Aorta (tissue), 5 donors: ENCODE measurements at places on chromosomes 4 and X.

- H3K4me3 ChIP-seq: no peak overlapping the region
- no peak for DNase-seq
- no peak overlapping the region for H3K27ac ChIP-seq
- no peaks in the 10 kb centered on the region for H3K36me3 ChIP-seq
- H3K4me1 ChIP-seq: no peaks in the 10 kb centered on the region
Measured at GRCh38 chr4:181264893-181265292, 978.3 kb upstream of the TENM3 start.

DNA sequence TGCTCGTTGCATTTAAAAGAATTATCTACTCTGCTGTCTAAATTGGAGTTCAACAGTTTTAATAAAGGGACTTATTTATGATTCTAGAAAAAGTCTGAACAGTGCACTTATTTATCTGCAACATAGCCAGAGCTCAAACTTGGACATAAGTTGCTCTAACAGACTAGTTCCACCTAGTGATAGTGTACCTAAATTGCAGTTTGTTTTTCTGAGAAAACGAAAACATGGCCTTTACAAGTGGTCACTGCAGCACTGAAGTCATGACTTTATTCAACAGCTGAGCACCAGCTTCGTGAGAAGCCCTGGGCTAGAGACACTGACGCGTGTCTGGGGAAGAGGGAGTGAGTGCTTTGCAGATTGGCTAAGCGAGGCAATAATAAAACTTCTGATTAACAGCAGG is 77.3 kb upstream of the IGSF1 start:
- H3K36me3 ChIP-seq: no peaks in the 10 kb centered on the region
- no peak overlapping the region for H3K4me3 ChIP-seq
- DNase-seq: no peak
- H3K27ac ChIP-seq: no peak overlapping the region

GRCh38 chr4:52987392-52988056 is 125.4 kb downstream of the RASL11B start:
- no peaks in the 10 kb centered on the region for H3K4me1 ChIP-seq
- no peak for DNase-seq
- H3K27ac ChIP-seq: no peak overlapping the region
- no peaks in the 10 kb centered on the region for H3K36me3 ChIP-seq

DNA sequence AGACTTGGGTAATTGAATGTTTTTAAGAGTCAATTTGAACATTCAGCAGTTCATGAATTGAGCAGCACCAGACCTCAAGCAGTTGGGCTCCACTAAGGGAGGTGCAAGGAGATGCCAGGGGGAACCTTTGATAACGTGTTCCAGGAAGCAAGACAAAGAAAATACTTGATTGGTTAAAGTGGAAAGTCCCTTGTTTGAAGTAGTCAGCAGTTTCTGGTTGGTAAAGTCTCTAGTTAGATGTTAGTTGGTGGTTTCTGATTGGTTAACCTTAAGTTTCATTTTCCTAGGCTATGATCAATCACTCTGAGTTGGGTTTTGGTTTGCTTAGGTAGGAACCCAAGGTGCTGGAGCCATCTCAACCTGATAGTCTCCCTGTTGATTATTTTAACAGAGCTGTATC is 4.0 kb downstream of the HERC6 start:
- H3K4me3 ChIP-seq: no peak overlapping the region
- DNase-seq: no peak
- no peaks in the 10 kb centered on the region for H3K27me3 ChIP-seq
- H3K36me3 ChIP-seq: no peaks in the 10 kb centered on the region
- H3K27ac ChIP-seq: no peak overlapping the region

DNA sequence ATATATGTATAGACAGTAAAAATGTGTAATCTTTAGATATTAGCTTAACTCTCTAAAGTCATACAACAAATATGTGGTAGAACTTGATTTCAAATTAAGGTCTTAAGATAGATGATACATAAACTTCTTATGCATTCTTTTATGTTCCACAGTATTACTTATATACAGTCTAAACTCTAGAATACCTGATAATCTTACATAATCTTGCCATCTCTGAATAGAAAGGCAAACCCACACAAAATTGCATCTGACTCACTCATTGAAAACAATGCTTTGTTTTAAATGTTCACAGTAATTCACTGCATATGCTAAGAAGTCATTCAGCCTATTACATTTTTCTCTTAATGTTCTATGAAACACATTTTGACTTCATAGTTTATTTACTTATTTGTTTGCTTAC is 10.1 kb downstream of the SULT1B1 start:
- H3K4me3 ChIP-seq: no peak overlapping the region
- no peaks in the 10 kb centered on the region for H3K36me3 ChIP-seq
- H3K4me1 ChIP-seq: no peaks in the 10 kb centered on the region
- H3K27ac ChIP-seq: no peak overlapping the region
- H3K27me3 ChIP-seq: no peaks in the 10 kb centered on the region

DNA sequence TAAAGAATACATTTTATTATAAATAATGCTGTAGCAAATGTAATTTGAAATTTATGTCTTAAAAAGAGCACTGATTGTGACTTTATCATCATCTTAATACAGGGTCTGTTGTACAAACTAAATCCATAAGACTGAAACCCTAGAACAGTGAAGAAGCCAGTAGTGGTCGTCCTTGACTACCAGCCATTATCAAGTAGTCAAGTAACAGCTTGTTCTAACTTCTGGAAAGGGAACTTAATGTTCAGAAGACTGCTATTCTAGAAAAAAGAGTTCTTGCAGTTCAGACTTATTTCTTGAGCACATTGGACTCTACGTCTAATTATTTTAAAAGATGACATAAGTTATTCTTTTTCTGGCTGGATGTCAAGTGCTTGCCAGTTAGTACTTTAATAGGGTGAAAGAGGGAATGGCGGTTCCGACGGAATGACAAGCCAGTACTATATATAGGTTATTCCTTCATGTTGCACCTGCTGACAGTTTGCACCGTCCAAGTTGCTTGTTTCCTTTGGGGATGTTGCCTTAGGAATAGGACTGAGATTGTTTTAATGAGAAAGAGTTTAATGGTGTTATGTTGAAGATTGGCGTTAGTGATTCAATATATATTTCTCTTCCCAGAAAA is 109.9 kb downstream of the RAPGEF2 start:
- no peak for DNase-seq
- no peaks in the 10 kb centered on the region for H3K36me3 ChIP-seq
- no peak overlapping the region for H3K4me3 ChIP-seq
- H3K27ac ChIP-seq: no peak overlapping the region

DNA sequence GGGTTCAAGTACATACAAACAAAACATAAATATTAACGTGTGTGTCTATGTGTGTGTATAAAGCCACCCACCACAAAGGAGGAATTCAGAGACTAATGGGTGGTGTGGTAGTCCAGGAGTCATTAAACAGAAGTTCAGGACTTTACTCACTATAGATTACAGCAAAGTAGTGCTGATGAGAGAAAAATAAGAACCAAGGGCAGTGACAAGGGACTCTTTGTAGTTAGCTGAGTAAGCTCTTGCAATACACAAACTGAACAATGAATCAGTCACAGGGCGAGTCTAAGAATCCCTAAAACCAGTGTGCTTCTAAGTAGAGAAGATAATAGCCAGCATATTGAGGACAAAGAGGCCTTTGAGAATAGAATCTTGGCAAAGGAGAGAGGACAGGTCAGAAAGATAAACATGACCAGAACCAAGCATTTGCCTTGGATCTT is 232.4 kb downstream of the PPP3CA start:
- no peaks in the 10 kb centered on the region for H3K27me3 ChIP-seq
- H3K4me1 ChIP-seq: peaks cover 3% of the 10 kb centered on the region
- H3K4me3 ChIP-seq: no peak overlapping the region
- H3K36me3 ChIP-seq: no peaks in the 10 kb centered on the region
- no peak for DNase-seq

DNA sequence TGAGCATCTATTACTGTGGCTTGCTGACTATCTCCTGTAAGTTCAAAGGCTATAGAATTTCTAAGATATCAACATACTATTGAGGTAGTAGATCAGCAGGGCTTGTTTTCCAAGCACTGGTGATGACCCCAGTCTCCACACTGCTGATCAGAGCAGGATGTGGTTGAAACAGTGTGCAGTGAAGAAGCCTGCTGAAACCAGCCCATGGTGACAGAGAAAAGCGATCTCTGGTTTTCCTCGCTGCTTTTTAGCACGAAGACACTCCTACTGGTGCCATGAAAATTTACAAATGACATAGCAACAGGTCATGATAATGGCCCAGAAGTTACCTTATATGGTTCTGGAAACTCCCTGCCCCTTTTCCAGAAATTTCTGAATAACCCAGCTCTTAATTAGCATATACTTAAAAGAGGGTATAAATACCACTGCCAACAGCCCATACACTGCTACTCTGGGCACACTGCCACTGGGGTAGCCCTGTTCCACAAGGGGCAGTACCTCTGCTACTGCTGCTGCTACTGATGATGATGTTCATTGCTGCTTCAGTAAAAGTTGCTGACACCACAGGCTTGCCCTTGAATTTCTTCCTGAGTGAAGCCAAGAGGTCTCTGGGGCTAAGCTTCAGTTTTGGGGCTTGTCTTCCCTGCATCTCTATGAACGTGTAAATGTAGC is 1689.5 kb upstream of the PCDH10 start:
- no peaks in the 10 kb centered on the region for H3K4me1 ChIP-seq
- no peak overlapping the region for H3K27ac ChIP-seq
- no peak overlapping the region for H3K4me3 ChIP-seq
- H3K27me3 ChIP-seq: no peaks in the 10 kb centered on the region

- DNase-seq: no peak
- peaks cover 6% of the 10 kb centered on the region for H3K4me1 ChIP-seq
Measured at GRCh38 chr4:125323654-125324053, 8.9 kb downstream of the FAT4 start.

- no peak overlapping the region for H3K4me3 ChIP-seq
- H3K27ac ChIP-seq: no peak overlapping the region
- H3K4me1 ChIP-seq: no peaks in the 10 kb centered on the region
- H3K27me3 ChIP-seq: no peaks in the 10 kb centered on the region
Measured at GRCh38 chr4:153140294-153140693, 63.9 kb upstream of the TRIM2 start.

DNA sequence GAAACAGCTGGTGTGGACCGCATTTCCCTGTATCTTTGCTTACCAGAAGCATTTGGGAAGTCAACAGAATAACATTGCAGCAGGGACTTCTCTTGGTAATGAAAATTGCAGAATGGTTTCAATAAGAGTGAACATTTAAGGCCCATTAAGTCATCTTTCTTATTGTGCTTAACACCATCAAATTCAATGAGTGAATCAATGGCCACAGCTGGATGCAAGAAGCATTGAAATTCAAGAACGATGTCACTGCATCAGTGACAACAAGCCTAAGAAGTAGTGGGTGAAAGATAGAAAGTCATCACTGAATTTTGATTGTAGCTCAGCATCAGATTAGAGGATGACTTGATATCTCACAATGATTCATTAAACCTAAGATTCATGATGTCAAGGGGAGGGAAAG is 93.9 kb upstream of the GPM6A start:
- no peaks in the 10 kb centered on the region for H3K27me3 ChIP-seq
- no peaks in the 10 kb centered on the region for H3K36me3 ChIP-seq
- no peak for DNase-seq
- no peak overlapping the region for H3K4me3 ChIP-seq
- H3K27ac ChIP-seq: no peak overlapping the region

DNA sequence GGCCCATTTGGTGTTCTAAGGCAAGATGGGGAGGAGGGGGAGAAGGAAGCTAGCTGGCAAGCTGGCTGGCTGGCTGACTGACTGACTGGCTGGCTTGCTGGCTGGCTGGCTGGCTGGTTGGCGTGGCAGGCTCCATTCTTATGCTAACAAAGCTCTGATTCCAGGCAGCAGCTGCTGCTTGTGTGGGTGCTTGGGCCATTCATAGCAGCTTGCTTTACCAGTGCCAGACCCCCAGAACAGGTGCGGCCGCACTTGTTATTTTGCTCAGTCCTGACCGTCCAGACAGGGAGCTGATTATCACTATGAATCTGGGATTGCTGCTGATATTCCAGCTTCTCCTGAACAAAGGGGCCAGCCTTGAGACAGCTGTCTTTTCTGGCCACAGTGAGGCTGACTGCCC is 131.2 kb upstream of the PAK3 start:
- no peaks in the 10 kb centered on the region for H3K4me1 ChIP-seq
- no peak for DNase-seq
- H3K36me3 ChIP-seq: no peaks in the 10 kb centered on the region
- no peaks in the 10 kb centered on the region for H3K27me3 ChIP-seq
- H3K4me3 ChIP-seq: no peak overlapping the region
- no peak overlapping the region for H3K27ac ChIP-seq

GRCh38 chr4:24497221-24497620 is 87.1 kb downstream of the DHX15 start:
- H3K27ac ChIP-seq: no peak overlapping the region
- H3K27me3 ChIP-seq: no peaks in the 10 kb centered on the region
- H3K4me3 ChIP-seq: no peak overlapping the region

GRCh38 chrX:50432829-50433289 is 37.8 kb downstream of the DGKK start:
- H3K36me3 ChIP-seq: no peaks in the 10 kb centered on the region
- no peak overlapping the region for H3K4me3 ChIP-seq
- no peaks in the 10 kb centered on the region for H3K27me3 ChIP-seq
- H3K4me1 ChIP-seq: no peaks in the 10 kb centered on the region

GRCh38 chr4:1543561-1543960 is 137.3 kb upstream of the NKX1-1 start:
- H3K27ac ChIP-seq: no peak overlapping the region
- no peak overlapping the region for H3K4me3 ChIP-seq
- no peaks in the 10 kb centered on the region for H3K36me3 ChIP-seq
